ENCODE measurements at places on chromosomes 5 and 9.

DNA sequence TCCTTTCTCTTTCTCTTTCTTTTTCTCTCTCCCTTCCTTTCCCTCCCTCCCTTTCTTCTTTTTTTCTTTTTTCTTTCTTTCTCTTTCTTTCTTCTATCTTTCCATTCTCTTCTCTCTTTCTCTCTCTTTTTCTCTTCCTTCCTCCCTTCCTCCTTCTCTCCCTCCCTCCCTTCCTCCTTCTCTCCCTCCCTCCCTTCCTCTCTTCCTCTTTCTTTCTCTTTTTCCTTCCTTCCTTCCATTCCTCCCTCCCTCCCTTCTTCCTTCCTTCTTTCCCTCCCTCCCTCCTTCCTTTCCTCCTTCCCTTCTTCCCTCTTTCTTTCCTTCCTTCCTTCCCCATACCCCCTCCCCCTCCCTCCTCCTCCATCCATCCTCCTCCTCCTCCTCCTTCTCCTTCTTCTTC, 243.3 kb upstream of the CTNND2 start:
- no peak for DNase-seq

- DNase-seq = no peak
These were observed 13.2 kb upstream of the GFPT2 start for GRCh38 chr5:180366326-180366725.

GRCh38 chr9:78221425-78221824, 14.4 kb upstream of the CEP78 start:
- no peak for DNase-seq

- DNase-seq = no peak
These were observed 33.0 kb downstream of the ELOVL7 start for GRCh38 chr5:60811105-60811504.

GRCh38 chr5:135341696-135342550, 57.1 kb downstream of the MACROH2A1 start:
- DNase-seq = no peak

DNA sequence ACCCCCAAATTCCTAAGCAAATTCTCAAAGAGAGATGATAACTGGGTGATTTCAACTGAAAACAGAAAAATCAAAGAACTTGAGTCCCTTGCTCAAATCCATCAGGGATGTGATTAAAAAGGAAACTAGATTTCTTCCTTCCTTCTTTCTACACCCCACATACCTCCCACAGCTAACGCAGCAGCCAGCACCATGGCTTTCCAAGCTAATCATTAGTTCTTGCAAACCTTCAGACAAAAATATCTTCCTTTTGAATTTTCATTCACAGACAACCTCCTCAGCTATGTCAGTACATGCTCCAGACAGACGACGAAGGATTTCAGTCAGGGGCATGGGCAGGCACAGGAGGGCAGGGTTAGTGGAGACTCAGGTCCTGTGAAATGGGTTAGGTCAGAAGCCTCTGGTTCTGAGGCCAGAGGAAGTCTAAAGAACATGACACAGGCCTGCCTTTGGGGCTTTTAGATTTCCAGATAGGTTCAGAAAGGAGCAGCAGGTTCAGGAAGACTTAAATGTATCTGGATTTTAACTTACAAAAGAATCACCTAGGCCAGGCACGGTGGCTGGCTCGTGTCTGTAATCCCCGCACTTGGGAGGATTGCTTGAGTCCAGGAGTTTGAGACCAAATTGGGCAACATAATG, 173.7 kb upstream of the NFIB start:
- DNase-seq = no peak

DNA sequence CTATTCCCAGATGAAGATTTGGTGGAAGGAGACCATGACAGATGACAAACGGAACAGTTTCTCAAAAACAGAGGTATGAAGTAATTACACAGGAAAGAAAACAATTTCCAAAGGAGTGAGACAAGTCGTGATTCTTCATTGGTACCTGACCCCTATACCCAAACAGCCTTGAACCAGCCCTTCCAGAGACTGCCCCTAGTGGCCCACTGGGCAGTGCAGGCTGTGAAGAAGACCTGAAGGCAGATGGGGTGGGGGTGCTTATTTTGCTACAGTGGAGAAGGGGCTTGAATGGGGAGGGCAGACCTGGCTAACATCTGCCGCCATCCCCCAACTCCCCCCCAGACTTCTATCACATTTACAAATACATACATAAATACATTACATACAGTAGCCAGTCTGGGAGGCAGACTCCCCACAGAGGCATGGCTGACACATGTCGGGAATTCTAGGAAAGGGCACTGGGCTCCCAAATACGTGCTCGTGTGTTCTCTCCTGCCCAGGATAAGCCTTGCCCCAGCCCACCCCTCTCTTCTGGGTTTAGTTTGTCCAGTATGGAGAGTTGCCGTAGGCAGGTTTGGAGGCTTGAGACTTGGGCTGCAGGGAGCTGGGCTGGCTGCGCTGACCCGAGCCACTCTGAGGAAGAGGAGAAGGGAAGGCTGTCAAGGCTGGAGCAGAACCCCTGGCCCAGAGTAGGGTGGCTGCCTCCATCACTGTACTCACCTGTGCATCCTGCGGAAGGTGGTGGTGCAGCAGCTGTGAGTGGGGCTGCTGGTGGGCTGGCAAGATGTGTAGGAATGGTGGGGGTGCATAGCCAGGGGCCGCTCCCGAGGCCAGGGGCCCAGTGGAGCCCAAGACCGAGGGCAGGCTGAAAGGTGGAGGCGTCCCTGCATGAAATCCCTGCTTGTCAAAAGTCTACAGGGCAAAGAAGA, 105.3 kb downstream of the UBE2R2 start:
- no peak for DNase-seq

DNA sequence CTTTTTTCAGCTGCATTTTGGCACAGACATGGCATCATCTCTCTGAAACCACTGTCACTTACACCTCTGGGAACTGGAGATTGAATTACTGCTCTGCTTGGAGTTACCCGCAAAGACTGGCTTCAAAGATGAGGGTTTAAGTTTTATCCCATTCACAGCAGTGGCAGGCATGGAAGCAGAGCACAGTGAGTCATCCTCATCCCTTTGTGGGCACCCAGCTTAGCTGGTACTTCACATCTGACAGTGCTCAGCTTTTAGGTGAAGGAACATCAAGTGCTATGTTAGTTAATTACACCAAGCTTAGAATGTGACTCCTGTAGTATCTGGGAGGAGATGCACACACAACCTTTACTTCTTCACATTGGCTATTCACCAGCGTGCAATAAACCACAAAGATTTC, 24.8 kb upstream of the ALDH1A1 start:
- no peak for DNase-seq

DNA sequence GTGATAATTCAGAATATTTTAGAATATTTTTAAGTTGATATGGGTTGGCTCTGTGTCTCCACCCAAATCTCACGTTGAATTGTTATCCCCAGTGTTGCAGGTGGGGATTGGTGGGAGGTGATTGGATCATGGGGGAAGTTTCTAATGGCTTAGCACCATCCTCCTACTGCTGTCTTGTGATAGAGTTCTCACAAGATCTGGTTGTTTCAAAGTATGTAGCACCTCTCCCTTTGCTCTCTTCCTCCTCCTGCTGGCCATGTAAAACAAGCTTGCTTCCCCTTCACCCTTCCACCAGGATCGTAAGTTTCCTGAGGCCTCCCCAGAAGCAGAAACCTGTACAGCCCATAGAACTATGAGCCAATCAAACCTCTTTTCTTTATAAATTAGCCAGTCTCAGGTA, 214.6 kb upstream of the C9orf72 start:
- DNase-seq = no peak

DNA sequence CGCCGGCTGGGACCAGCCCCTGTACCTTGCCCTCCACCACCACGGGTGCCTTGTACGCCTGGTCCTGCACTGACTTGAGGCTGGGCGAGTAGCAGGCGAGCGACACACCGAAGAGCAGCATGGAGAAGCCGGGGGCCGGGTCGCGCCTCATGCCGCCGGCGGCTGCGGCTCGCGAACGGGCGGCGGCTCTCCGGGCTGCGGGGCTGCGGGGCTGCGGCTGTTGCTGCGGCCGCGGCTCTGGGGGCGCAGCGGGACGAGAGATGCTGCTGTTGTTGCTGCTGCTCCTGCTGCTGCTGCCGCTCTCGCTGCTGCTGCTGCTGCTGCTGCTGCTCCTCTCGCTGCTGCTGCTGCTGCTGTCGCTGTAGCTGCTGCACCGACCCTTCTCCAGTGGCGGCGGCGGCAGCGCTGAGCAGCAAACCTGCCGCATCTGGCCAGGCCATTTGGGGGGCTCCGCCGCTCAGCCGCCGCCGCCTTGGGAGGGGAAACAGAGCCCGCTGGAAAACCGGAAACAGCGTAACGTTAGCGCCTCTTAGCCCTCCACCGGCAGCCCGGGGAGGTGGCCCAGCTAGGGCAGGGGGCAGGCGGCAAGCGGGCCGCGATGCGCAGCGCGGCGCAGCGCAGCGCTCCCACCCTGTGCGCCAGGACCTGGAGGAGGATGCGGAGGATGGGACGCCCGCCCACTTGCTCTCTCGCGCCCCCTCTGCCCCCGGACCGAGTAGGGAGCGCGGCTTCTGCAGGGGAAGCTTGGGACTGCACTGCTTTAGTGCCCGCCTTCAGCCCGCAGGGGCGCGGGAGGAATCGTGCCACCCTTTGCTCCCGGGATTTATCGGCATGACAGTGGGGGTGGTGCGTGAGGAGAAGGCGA, at the start of gene NRG2:
Gene NRG2 (minus strand): TSS at position 657 of the 865 bp plus-strand sequence.
- DNase-seq = peak; percentile 40

DNA sequence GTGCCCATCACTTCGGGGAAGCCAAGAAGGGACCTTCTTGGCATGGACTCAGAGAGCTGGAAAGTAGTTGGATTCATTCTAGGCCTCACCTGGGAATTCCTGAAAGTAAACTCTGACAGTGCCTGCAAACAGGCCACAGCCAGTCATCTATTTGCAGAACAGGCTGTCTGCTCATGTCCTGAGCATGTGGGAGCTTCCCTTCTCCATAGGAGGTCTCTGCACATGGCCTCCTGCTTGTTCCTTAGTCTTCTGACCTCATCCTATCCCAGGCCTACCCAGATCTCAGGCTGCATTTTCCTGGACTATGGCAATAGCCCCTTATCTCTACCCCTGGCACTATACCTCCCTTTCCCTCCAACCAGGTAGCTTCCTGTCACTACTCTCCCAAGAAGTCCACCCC, 67.2 kb upstream of the FSTL4 start:
- no peak for DNase-seq

DNA sequence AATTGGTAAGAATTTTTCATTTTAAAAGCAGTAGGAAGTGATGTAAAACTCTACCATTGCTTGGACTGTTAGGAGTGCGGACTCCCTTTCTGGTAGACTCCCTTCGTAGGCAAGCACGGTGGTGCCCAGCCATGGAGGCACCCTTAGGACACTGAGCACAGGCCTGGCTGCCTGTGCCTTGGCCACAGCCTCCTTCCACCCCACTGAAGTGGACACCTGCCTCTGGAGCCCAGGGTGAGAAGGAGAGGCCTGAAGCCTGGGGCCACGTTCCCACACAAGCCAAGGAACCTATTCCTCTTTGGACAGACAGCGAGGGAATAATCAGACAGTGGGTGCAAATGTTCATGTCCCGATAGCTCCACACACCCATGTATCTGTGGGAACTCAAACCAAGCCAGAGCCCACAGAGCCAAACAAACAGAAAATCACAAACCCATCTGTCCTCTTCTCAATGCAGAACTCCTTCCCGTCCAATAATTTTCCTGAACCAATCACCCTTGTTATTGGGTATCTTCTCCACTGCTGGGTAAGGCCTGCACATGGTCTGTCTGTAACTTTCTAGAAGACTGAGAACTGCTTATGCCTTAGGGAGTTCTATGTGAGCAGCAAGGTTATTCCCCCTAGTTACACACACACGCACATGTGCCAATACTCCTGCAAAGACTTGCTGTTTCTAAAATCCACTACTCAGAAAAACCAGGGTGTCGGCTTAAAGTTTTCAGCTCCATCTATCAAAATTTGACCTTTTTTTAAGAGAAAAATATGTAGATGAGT, 45.2 kb downstream of the UBE2QL1 start:
- no peak for DNase-seq

GRCh38 chr9:81826517-81826906, 101.7 kb upstream of the SPATA31D4 start:
- no peak for DNase-seq

DNA sequence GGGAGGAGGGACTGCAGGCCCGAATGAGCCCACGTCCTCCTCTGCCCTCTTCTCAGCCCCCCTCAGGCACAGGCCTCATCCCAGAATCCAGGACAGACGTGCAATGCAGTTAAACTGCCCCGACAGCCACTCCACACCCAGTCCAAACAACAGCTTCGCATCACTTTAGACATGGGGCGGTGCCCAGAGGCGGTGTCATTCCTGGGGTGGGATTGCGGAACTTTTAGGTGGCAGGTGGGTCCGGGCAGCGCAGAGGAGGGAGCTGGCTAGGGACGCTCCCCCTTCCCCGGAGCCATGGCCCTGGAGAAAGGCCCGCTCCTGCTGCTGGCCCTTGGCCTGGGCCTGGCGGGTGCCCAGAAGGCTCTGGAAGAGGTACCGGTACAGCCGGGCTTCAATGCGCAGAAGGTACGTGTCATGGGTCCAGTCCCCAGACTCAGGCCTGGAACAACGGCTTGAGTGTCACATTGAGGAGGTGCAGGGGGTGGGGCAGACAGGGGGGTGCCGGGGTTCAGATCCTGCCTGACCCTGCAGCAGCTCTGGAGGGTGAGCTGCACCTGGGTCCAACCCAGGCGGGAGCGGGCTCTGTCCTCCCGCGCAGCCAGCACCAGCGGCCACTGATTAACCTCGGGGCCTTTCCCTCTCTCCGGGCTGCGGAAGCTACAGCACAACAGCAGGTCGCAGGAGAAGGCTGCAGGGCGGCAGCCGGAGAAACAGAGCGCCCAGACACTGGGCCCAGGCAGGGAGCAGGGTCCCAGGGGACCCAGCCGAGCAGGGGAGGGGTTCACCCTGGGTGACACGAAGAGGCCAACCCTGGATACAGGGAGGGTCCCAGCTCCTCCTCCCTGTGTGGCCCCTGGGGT, 25.2 kb downstream of the GLT6D1 start:
- DNase-seq = no peak

- no peak for DNase-seq
These were observed 11.3 kb downstream of the GDA start for GRCh38 chr9:72160446-72161123.

DNA sequence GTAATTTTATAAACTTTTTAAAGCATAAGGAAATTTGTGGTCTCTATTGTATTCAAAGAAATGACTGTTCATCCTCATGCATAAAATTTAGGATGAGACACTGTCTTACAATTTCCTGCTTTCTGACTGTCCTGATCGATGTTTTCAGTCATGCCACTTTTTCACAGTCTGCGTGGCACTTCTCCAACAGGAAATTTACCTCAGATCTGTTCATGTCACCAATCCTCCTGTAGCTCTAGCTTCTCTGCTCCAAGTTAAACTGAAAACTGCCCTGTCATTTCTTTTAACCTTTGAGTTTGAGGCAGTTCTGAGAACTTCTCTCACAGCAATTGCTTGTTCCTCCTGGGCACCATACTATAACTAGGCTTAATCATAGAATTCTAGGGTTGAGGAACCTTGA, 455.1 kb downstream of the EFNA5 start:
- no peak for DNase-seq

GRCh38 chr5:172445866-172446265, 8.5 kb downstream of the SH3PXD2B start:
- DNase-seq = no peak

DNA sequence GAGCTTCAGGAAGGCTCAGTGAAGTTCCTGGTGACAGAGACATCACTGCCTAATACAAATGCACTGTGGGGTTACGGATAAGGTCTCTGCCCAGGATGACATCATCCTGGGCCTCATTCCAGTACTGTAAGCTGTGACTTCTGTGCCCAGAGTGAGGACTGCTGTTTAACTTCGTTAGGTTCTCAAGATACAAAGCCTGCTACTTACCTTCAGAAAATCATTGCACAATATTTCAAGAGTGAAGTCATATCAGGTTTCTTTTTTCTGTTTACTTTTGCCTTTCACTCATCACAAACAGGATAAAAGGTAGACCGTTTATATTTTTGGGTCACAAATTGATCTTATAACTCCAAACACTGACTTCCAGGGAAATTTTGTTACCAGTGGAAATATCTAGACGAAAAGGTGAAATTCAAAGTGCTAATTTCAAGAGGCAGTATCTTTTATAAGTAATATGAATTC, 241.2 kb downstream of the PIK3R1 start:
- DNase-seq = no peak
